Stimulated activated CD8-positive, alpha-beta memory T cell treated with anti-CD3 and anti-CD28 coated beads, Interleukin-4, amount 100 ng/mL, for 4 hours (primary cell): ENCODE measurements at places on chromosomes 3 and 15.

- DNase-seq: no peak
Observed at GRCh38 chr15:59443341-59444072, 5.5 kb downstream of the FAM81A start.

- DNase-seq: no peak
Observed at GRCh38 chr3:121654493-121655385, 6.0 kb downstream of the HCLS1 start.

GRCh38 chr3:30492322-30493192 is 113.8 kb upstream of the TGFBR2 start:
- DNase-seq: no peak

GRCh38 chr3:126259411-126260391 is 79.3 kb upstream of the ALDH1L1 start:
- DNase-seq: no peak

DNA sequence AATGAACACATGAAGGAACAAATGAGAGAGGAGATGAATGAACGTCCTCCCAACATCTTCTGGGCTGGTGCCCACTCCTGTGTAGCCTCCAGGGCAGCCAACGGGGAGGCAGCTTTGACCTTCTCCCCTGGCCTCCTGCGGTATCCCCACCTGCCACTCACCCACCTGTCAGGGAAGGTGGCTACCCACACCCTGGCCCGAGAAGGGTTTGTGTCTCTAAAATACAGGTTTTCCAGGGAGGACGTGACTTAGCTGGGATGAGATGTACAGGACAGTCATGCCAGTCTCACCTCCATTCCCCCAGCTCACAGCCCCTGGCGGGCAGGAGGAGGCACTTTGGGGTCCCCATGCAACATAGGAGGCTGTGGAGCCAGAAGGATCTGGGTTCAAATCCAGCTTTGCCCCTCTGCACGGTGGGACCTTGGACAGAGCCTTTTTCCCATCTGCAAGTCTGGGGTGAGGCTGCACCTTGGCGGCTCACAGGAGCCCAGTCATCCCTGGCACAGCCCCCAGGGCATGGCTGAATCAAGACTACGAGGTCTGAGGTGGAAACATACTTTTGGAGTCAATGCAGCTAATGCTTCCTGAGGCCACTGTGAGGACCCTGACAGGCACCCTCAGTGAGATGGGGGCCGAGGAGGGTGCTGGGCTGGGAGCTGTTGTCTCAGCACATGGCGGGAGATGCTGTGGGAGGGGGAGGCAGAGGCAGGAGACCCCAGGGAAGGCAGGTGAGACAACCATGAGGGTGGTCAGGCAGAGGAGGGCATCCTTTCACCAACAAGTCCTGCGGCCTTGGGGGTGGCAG is 11.1 kb upstream of the PLXND1 start:
- DNase-seq: no peak

- DNase-seq: no peak
Observed at GRCh38 chr3:150599611-150600297, 3.4 kb upstream of the SELENOT start.

- DNase-seq: no peak
Observed at GRCh38 chr3:117735481-117736101, 1026.0 kb downstream of the TUSC7 start.

DNA sequence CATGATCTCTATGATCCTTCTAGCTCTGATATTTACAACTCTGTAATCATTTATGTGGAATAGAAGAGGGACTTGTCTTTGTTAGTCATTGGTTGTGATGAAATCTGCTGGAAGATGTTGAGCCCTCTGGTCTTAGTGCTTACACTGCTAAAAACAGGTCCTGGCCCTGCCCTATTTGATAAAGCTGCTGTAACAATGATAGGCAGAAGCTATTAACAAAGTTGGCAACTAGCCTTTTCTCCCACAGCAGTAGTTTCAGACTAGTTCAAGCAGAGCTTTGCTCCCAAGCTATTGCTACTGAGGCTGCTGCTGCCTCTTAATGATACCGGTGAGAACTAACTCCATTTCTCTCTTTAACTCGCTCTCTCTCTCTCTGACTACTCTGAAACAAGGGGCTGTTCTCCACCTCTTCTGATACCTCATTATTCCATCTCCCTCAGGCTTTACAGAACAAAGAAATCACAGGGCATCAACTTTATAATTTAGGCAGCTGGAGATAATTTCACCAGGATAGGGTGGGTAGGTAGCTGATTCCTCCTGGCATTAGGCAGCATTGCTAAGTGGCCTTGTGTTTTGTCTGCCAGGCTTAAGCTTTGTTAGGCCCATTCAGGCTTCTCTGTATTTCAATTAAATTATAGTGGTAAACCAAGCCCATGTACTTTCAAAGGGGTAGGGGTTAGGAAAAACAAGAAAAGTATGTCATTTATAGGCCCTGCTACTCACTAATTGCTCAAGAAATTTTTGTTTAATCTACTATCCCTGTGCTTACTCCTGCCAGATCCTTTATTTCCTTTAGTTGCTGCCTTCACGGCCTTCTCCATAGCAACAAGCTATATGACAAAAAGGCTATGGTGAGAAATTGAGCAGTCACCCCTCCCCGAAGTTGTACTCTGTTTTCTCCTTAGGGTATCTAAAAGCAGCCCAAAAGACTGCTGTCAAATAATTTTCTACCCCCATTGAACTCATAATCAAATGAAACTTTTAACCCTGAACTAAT is 139.6 kb downstream of the RBPMS2 start:
- no peak for DNase-seq

GRCh38 chr3:159829539-159830227 is 159.0 kb upstream of the IL12A start:
- DNase-seq: no peak

- DNase-seq: no peak
Observed at GRCh38 chr3:126402666-126403302, 8.1 kb downstream of the CFAP100 start.

DNA sequence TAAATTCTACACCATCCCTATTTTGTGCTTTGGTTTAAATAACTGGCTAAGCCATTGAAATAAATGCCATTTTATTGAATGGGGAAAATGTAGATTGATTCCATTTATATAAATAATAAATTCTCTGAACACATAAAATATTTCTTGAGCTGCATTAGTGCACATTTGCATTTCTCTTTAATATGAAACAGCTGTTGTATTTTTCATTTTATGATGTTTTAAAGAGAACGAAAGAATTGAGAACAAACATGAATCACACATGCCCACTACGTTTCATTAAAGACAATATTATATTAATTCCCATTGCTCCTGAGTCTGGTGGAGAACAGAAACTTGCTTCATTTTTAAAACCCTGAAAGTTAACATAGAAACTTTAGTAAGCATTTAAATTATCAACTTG is 235.7 kb upstream of the CFAP20DC start:
- DNase-seq: no peak

DNA sequence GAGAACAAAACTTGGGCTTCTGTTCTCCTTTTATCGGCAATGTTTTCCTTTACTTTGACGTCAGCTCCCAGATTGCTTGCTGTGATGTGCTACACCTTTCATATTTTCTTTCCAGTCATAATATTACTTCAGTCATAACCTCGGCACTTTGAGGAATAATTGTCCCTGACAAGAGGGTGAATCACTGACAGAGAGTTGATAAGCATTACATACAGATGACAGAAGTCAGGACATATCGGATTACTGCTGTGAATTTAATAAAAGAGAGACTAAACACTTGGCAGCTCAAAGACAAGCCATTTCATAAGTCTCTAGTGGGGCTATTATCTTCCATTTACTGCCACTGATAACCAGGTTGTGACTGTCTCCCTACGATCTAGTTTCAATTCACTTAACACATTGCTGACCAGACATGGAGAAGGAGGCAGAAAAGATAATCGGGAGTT is 362.1 kb upstream of the ARRDC4 start:
- DNase-seq: no peak

- no peak for DNase-seq
Observed at GRCh38 chr15:67178569-67179210, 75.8 kb downstream of the AAGAB start.

DNA sequence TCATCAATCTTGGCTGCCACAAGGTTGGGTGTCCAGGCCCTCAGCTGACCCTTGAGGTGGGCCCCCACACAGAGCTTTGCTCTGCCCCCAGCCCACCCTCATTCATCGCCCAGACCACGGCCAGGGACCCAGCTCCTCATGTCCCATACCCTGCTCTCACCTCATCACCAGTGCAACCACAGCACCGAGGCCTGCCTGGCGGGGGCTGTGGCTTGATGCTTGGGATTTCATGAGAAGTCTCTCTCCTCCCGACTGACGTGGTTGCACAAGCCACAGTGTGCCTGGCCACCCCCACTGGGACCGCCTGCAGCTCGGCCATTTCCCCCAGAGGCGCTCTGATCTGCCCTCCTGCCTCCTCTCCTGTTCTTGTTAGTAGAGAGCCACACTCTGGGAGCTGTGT is 45.4 kb upstream of the MTMR10 start:
- no peak for DNase-seq

- no peak for DNase-seq
Observed at GRCh38 chr15:78103406-78104118, 11.2 kb downstream of the SH2D7 start.

DNA sequence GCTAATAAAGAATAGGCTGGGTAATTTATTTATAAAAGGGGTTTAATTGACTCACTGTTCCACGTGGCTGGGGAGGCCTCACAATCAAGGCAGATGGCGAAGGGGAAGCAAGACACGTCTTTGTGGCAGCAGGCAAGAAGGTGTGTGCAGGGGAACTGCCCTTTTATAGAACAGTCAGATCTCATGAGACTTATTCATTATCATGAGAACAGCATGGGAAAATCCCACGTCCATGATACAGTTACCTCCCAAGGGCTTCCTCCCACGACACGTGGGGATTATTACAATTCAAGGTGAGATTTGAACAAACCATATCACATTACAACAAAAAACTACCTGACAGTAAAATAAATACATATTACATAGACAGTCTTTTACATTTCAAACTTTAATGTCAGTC is 414.9 kb downstream of the NAALADL2 start:
- DNase-seq: no peak

DNA sequence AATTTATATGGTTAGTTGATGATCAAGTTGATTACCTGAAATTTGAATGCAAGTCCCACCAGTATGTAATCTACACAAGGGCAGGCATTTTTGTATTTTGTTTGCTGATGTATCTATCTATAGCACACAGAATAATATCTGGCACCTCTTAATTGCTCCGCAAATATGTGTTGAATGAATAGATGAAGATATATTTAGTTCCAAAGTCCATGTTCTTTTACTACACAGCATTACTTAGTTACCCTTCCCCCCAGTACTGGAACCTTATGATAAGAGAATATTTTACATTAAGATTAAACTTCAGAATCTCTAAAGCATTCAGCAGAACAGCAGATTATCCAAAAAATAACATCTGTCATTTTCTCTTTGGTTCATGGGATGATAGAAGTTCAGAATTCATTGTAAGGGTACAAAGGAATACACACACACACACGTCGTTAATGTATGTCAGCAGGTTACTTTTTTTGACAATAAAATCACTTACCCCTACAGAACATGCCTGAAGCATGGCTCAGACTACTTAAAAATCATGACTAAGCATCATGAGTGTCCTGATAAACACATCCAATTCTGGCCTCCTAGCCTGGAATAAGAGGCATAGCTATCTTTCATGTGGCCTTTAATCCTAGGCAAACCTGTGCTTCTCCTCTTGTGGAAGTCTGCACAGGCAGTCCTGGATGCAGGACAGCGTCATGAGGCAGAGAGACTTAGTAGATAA is 148.9 kb upstream of the TBC1D5 start:
- no peak for DNase-seq

DNA sequence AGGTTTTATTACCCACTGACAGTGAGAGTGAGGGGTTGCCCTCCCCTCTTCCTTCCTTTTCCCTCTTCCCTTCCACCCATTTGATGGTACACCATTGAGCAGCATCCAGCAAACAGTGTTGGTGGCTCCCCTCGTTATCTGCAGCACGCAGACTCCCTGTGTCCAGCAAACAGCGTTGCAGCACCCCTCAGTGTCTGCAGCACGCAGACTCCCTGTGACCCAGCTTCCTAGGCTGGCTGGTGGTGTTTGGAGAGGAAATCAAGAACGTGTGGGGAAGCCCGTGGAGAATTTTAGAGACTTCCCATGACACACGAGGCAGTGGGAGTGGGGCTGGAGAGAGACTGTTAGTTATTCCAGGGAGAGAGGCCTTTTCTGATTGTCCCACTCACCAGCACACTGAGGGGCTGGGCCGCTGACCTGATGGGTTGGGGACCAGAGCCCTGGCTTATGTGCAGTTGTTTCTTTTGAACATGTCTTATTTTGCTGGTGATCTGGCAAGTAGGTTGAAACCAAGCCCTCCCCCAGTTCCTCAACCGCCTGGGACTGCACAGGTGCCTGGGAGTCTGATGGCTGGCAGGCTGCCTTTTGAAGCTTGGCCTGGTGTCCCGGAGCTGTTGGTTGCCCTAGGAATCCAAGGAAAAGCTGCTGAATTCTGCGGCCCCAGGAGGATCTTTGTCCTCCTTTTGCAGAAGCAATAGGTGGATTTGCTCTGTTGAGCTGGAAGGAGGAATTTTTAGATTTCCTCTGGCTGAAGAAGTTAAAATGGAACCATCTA is 19.0 kb downstream of the APBA2 start:
- DNase-seq: no peak

- no peak for DNase-seq
Observed at GRCh38 chr3:127150513-127151250, 42.2 kb upstream of the PRR23E start.

DNA sequence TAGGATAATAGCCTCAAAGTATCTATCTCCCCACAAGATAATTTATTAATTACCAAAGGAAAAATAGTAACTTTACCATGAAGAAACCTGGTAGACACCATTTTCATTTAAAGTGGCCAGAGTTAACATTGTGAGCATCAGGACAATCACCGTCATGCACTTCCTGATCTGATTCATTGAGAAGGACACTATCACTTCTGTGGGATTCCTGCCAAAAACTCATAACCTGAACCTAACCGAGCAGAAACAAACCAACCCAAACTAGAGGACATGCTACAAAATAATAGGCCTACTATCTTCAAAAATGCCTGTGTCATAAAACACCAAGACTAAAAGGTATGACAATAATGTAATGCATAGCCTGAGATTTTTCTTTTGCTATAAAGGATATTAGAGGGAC is 39.0 kb downstream of the FSIP1 start:
- DNase-seq: no peak

- no peak for DNase-seq
Observed at GRCh38 chr15:41231422-41232226, 556 bp downstream of the CHP1 start.

DNA sequence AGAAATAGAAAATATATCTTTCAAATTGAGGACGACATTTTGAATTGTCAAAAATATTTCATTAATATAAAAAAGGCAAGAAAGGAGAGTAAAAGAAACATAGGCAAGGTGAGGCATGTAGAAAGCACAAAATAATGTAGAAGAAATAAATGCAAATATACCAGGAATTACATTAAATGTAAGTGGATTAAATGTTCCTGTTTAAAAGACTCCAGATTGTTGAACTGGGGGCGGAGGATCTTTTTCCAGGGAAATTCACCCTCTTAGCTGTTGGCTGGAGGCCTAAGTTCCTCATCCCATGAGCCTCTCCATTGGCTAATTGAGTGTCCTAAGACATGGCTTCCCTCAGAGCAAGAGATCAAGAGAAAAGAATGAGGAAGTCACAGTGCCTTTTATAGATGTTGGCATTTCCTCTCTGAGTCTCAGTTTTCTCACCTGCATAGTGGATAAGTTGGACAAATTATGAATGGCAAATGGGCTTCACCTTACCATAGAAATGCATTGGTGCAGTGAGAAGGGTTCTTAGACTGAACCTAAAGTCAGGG is 147.4 kb upstream of the SMAD3 start:
- no peak for DNase-seq

- DNase-seq: no peak
Observed at GRCh38 chr15:23095796-23096195, 40.8 kb downstream of the GOLGA6L1 start.

- DNase-seq: no peak
Observed at GRCh38 chr15:35858707-35859106, 312.7 kb upstream of the DPH6 start.

GRCh38 chr3:33430061-33430460 is 10.1 kb downstream of the UBP1 start:
- no peak for DNase-seq
